ENCODE measurements at places on chromosomes 3 and 15.

GRCh38 chr3:75248974-75249373 lies 415.2 kb upstream of the FRG2C start:
- no peak for DNase-seq

DNA sequence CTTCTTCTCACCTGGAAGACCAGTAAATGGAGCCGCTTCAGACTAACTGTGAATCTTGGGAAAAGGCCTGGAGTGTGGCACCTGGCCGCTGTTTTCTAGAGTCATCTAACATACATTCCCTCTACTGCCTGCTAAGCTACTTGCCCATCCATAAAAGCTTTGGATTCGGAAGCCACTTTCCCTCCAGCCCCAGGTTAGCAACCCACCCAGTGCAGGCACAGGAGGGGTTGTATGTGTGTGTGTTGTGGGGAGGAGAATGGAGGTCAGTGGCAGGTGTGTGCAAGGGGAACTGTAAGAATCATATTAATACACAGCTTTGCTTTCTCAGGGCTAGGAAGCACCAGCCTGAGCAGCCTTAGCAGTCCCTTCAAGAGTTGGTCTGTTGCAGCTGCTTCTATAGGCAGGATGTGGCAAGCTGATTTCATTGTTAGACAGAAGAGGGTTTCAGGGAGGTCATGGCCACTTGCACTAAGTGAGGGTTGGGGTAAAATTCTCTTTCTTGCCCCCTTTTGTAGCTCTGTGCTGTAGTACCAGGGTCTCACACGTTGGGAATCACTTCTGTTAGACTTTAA lies 8.9 kb downstream of the NSUN3 start:
- DNase-seq = no peak

DNA sequence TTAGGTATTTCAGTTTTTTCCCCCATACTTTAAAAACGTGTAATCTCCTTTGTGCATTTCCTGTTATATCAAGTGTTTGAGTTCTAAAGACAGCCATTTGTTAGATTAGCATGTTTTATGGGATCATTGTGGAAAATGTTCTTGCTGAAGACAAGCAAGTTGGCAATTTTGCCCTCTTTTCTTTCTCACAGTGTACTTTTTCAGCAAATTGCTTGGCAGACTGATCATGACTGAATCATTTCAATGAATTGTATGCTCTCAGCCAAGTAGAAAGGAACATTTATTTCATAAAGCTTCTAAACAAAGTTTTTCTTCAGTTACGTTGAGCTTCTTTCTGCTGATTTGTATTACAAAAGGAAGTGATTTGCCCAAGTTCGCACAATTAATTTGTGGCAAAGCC lies 51.6 kb downstream of the ATG7 start:
- no peak for DNase-seq

DNA sequence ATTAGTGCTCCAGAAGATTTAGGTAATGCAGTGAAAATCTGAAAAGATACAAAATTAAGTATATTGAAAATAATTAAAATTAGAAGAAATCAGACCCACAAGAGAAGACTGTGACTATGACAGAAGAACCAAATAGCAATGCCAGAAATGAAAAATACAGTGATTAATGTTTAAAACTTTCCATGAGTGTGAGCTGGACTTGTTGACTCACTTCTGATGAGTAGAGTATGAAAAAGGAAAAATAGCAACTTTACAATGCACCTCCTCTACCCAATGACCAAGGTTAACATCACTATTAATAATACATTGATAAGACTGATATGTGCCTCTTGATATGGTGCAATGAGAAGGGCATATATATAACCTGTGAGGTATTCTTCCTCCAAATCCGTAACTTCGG lies 39.3 kb upstream of the SLC22A13 start:
- DNase-seq = no peak

- peak; percentile 27 for DNase-seq
Measured at GRCh38 chr3:194270627-194271459, 80.3 kb downstream of the CPN2 start.

DNA sequence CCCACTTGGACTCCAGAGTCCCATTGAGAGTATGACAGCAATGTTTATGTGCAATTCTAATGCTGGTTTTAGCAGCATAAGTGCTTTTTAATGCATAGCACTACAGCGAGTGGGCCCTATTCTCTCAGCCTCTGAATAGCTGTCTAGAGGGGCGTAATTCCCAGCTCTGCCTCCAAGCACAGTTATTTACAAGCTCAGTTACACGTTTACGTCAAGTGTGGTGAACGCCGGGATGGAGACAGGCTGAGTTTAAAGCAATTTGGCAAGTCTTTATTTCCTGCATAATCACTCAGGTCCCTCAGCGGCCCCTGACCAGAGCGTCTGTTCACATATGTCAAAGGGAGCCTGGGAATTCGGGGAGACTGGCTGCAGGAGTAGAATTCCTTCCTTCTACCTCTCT lies 43.9 kb downstream of the SOX14 start:
- no peak for DNase-seq

- peak; percentile 51 for DNase-seq
Measured at GRCh38 chr3:49785565-49786356, 581 bp downstream of the IP6K1 start.

DNA sequence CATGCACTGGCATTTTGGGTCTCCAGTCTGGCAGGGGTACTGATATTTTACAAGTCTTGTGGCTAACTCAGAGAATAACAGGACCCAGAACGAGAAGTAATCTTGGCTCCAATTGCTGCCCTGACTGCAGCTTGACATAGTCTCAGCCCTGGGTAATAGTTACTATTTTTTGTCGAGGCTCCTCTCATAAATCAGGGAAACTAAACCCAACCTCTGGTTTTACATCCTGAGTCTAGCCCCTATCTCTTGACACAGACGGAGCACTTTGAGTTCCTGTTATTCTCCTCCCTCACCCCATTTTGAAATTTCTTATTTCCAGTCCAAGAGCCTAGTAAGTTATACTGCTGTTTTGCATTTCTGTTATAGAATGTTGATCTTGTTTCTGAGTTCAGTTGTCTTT lies 276.1 kb upstream of the GOLIM4 start:
- DNase-seq = no peak

- no peak for DNase-seq
Measured at GRCh38 chr15:63978511-63979261, 67.6 kb downstream of the DAPK2 start.

GRCh38 chr3:58164199-58164879 lies 46.4 kb downstream of the DNASE1L3 start:
- peak; percentile 94 for DNase-seq
